ENCODE measurements at places on chromosomes 6 and 20.

DNA sequence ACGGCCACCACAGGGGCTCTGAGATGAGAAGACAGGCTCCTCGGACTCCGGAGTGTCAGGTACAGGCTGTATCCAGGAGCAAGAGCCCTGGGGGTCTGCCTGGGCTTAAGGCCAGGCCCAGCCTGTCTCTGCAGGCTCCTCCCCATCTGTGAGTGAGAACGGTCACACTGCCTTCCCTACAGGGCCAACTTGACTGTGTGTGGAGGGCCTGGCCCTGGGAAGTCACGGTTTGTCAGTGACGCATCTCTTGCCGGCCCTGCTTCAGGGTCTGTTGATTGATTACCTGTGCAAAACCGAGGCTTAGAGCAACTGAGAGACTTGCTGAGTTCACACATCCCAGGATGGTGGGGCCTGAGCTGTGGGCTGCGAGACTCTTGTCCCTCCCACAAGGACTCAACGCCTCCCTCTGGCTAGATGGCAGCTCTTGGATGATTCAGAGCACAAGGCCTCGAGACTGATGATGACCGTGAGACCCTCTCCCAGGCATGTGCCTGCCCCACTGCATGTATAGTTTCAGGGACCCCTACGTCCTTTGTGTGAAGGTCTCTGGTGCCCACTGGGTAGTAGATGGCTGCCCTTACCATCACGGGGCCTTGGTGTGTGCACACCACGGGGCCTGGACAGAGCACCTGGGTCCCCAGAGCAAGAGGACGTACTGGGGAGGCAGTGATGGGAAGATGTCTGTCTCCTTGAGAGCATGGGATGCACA is 5.9 kb downstream of the RBM38 start:
- peak; percentile 20 for DNase-seq

- peak; percentile 40 for DNase-seq
These were observed 4.3 kb downstream of the REV3L start for GRCh38 chr6:111478749-111479148.

- no peak for DNase-seq
These were observed 143.8 kb upstream of the LAMA2 start for GRCh38 chr6:128739112-128739511.

DNA sequence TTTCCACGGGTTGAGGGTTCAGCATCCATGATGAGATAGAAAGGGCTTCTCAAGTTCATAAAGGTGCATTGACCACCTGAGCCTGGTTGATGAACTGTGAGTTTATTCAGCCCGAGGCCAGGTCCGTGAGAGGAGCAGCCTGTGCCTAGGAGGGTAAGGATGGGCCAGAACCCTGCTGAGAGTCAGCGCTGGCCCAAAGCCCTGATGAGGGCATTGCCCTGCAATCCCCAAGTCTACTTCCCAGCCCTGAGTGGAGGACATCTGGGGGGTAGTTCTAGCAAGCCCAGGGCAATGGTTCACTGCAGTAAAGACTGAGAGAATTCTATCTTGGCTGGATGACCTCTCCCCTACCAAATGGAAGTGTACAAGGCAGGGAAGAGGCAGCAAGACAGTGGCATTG is 123.3 kb upstream of the NXT1 start:
- DNase-seq = no peak

- DNase-seq = no peak
These were observed 60.3 kb downstream of the SAMD3 start for GRCh38 chr6:130162421-130162820.

DNA sequence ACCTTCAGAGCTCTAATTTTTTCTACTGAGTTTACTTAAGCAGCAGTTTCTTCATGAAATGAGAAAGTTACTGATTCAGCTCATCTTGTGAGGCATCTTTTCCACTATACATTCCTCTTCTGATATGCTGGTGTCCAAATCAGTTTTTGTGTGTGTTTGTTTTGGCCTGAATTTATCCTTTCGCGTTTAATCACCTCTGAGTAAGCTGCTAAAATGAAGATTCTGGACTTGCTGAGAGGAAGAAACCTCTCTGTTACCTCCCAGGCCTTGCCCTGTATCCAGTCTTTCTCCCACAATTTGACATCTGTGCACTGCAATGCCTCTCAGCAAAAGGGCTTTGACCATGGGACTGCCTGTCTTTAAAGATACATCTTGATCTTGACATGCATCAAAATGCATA is 536.2 kb upstream of the NRSN1 start:
- no peak for DNase-seq

DNA sequence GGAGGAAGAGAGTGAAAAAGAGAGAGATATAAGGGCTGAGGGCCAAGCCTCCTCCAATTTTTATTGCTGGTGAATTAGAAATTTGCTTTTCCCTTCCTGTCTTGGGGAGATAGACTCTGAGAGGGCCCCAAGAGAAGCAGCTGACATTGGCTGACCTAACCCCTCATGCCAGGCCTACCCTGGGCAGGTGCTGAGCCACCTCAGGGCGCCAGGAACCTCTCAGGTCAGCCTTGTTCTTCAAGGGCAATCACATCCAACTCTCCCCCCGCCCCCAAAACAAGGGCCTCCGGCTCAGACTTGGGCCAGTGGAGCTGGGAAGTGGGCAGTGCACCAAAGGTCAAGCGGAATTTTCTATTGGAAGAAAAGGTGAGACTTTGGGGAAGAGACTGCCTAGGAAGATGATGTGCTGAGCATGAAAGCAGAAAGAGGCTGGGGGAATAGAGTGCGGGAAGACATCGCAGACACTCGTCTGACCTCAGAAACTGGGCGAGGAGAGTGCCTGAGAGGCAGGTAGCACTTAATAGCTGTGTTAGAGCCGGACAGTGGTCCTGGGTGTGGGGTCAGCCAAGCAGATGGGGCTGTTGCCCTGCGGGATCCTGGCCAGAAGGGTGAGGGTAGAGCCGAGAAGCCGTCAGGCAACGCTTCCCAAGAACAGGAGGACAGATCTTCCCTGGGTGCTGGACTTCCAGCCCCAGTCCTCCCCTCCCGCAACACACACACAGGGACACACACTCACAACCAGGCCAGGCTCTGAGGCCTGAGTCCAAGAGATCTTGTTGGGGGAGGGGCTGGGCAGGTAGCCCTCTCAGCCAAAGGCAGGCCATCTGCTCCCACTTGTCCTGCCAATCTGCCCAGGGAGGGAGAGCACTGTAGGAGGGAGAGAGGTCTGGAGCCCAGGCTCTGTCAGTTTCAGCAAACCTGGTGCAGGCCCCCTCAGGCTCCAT is 3.7 kb upstream of the FASTKD5 start:
- DNase-seq = no peak

Measured in hematopoietic multipotent progenitor cell treated with erythropoietin and hydrocortisone succinate and interleukin-3 and kit ligand, for 15 days (in vitro differentiated cells).